Aorta (tissue), 5 donors: ENCODE measurements at places on chromosomes 6 and 20.

GRCh38 chr20:59314997-59315396 lies 14.6 kb downstream of the EDN3 start:
- no peaks in the 10 kb centered on the region for H3K4me1 ChIP-seq
- DNase-seq: no peak
- H3K27me3 ChIP-seq: no peaks in the 10 kb centered on the region

- H3K27me3 ChIP-seq: no peaks in the 10 kb centered on the region
- no peak for DNase-seq
- peaks cover 6% of the 10 kb centered on the region for H3K36me3 ChIP-seq
- H3K4me3 ChIP-seq: no peak overlapping the region
Measured at GRCh38 chr6:37277001-37277409, 19.1 kb upstream of the TMEM217 start.

DNA sequence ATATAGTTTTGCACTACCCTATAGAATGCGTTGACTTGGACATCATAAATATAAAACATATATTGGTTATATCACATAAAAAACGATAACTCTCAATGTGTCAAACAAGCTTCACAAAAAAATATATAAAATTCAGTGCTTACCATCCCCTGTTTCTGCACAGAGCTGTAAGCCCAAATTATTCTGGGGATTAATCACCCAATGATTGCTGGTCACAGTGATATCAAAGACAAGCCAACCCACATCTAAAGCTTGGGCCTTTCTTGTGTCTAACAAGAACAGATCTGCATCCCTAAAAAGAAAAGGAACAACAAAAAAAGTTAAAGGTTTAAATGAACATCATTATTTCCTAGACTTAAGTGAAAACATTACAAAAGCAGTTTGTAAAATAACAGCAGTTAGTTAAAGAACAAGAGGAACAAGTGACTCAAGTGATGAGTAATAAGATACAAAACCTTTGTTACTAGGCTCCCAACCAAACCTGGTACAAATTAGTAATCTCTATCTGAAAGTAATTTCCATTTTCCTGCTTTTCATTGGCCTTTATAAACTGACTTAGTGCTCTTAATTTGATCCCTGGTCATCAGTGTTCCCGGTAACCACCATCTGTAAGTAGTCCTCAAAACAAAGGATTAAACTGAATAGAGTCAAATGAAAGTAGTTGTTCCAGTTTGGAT lies 81.1 kb downstream of the BMP5 start:
- no peaks in the 10 kb centered on the region for H3K27me3 ChIP-seq
- no peaks in the 10 kb centered on the region for H3K36me3 ChIP-seq
- no peak overlapping the region for H3K4me3 ChIP-seq
- no peaks in the 10 kb centered on the region for H3K4me1 ChIP-seq
- no peak for DNase-seq

- H3K27me3 ChIP-seq: no peaks in the 10 kb centered on the region
- no peak overlapping the region for H3K27ac ChIP-seq
- no peak overlapping the region for H3K4me3 ChIP-seq
- peaks cover 1% of the 10 kb centered on the region for H3K4me1 ChIP-seq
- no peak for DNase-seq
Measured at GRCh38 chr6:16533210-16533609, 228.1 kb downstream of the ATXN1 start.

- H3K27ac ChIP-seq: no peak overlapping the region
- no peaks in the 10 kb centered on the region for H3K4me1 ChIP-seq
- H3K27me3 ChIP-seq: no peaks in the 10 kb centered on the region
- DNase-seq: no peak
Measured at GRCh38 chr6:36751091-36751490, 53.5 kb downstream of the RAB44 start.

GRCh38 chr6:56819604-56820003 lies 135.3 kb upstream of the BEND6 start:
- peaks cover 5% of the 10 kb centered on the region for H3K4me1 ChIP-seq
- DNase-seq: no peak
- H3K27me3 ChIP-seq: no peaks in the 10 kb centered on the region
- H3K36me3 ChIP-seq: no peaks in the 10 kb centered on the region
- no peak overlapping the region for H3K27ac ChIP-seq
- no peak overlapping the region for H3K4me3 ChIP-seq

DNA sequence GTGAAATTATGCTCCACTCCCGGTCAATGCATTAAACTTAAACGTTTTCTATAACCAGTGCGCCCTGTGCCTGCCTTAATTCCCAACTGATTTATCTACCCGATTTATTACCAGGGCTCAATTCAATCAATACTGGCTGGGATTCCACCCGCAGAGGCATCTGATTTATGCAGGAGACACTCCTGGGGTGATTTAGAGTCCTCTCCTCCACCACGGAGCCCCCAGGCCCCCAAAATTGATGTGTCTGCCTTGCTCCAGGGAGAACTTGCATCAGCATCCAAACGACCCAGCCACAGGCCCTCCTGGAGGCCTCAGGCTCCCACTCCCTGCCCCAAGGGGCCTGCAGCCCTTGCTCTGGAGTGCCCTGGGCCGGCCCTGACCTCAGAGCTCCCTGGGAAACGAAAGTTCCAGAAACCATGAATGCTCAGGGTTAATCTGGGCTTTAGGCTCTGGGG lies 29.5 kb downstream of the ANKRD60 start:
- no peaks in the 10 kb centered on the region for H3K27me3 ChIP-seq
- no peak overlapping the region for H3K4me3 ChIP-seq
- DNase-seq: no peak
- no peak overlapping the region for H3K27ac ChIP-seq

GRCh38 chr20:22720206-22720605 lies 135.8 kb upstream of the FOXA2 start:
- no peaks in the 10 kb centered on the region for H3K27me3 ChIP-seq
- no peaks in the 10 kb centered on the region for H3K36me3 ChIP-seq
- no peak overlapping the region for H3K27ac ChIP-seq
- H3K4me3 ChIP-seq: no peak overlapping the region

GRCh38 chr20:12957968-12958367 lies 50.8 kb upstream of the SPTLC3 start:
- no peak overlapping the region for H3K27ac ChIP-seq
- no peaks in the 10 kb centered on the region for H3K27me3 ChIP-seq
- no peak overlapping the region for H3K4me3 ChIP-seq
- DNase-seq: no peak
- H3K36me3 ChIP-seq: no peaks in the 10 kb centered on the region

- H3K36me3 ChIP-seq: no peaks in the 10 kb centered on the region
- no peak for DNase-seq
- H3K27ac ChIP-seq: no peak overlapping the region
- H3K27me3 ChIP-seq: no peaks in the 10 kb centered on the region
- peaks cover 4% of the 10 kb centered on the region for H3K4me1 ChIP-seq
Measured at GRCh38 chr6:149063468-149063867, 254.0 kb upstream of the TAB2 start.

DNA sequence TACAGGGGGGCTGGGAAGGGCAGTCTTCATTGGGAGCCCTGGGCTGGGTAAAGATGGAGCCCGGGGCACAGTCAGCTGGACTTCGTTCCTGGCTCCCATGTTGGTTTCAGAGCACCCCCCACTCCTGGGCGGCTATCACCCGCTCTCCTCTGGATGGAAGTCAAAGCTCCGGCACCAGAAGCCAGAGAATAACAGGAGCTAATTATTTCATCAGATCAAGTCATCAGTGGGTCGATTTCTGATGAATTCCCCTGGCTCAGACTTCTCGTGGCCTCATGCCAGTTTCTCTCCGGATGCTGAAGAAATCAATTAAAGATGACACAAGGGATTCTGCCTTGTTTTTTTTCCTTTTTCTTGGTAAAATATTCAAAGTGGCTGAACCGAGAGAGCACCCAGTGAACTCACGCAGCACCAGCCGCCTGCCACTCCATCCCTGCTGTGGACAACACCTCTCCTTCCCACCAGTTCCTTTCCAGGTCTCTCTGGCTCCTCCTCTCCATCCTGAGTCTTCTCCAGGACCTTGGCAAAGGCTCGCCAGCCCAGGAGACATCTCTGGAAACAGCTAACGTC lies 22.5 kb downstream of the SULF2 start:
- H3K4me3 ChIP-seq: no peak overlapping the region
- H3K36me3 ChIP-seq: no peaks in the 10 kb centered on the region
- no peaks in the 10 kb centered on the region for H3K4me1 ChIP-seq
- no peaks in the 10 kb centered on the region for H3K27me3 ChIP-seq
- no peak for DNase-seq
- H3K27ac ChIP-seq: no peak overlapping the region
